Skin of body (tissue), 3 donors: ENCODE measurements at places on chromosomes 11 and 22. TPM values are rescaled to one million over a fixed set of nuclear protein-coding genes. Genes with fewer than 3 reads are reported as not detected.

NLRP10 gene
- 5.0 TPM for total RNA-seq

APLNR gene
- total RNA-seq: 31.2 TPM

HEPHL1 gene
- 4.9 TPM for total RNA-seq

DNA sequence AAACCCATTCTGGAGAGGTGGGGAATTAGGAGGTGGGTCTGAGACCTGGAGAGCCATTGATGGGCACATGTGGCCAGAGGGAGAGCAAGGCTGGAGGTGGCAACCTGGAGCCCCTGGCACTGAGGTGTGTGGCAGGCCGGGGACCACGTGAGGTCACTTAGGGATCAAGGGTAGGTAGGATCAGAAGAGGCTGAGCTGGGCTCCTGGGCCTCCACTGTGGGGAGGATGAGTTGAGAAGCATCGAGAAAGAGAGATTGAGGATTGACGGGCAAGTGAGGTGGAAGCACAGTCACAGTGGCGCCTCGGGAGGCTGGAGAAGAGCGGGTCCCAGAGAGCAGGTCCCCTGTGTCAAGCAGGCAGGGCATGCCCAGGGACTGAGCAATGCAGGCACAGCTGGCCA lies 4.1 kb downstream of the GNAZ start:
- DNase-seq: no peak

DNA sequence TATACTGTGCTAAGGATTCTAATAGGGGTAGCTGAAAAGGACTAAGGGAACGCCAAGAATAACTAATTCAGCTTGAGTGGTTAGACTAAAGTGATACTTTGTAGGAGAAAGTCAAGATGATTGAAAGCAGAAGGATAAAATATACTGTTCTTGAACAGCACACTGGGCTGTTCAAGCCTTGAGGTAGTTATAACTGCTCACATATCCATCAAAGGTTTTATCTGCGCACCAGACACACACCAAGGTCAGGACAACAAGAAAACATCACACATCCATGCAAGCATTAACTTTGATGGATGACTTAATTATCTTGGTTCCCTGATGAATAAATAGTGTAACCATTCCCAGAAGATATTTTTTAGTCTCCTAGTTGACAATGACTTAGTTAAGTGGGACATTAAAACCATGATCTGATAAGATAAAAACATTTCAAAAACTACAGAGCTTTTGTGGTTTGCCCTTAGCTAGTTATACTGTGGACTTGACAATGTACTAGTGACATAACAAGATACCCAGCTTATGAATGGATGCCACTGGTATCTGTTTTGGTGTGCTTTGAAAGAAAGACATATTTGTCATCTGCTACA lies 728.9 kb downstream of the JRKL start:
- no peak for DNase-seq

DNA sequence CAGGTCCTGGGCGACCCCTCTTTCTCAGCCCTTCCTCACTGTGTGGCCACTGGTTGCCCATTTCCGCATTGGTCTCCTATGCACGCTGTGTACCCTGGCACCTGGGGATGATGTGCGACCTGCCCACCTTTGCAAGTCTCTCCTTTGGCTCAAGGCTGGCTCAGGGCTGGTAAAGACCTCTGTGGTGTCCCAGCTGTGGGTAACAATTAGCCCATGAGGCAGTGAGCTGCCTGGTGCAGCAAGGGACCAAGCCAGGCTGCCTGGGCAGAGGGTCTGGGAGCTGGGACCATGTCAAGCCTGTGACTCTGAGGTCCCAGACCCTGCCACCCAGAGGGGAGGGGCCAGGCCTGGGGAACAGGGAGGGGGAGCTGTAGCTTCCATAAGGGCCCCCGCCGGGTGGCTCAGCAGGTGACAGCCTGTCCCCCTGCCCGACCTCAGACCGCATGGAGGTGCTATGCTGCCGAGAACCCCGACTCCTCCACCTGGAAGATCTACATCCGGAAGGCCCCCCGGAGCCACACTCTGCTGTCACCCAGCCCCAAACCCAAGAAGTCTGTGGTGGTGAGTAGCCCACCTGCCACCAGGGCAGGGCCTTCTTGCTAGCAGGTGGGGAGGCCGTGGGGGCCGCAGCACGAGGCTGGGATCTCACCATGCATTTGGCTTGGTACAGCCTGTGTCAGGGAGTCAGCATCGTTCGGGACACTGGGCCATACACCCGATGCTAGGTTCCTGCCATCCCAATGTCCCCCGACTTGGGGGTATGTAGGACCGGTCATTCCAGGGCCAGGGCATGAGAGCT lies 112.5 kb downstream of the KCNQ1OT1 start:
- no peak for DNase-seq

- DNase-seq: no peak
Measured at GRCh38 chr11:117931331-117931950, 2.2 kb upstream of the TMPRSS13 start.

- no peak for DNase-seq
Measured at GRCh38 chr11:57343825-57344224, 5.7 kb downstream of the P2RX3 start.

- no peak for DNase-seq
Measured at GRCh38 chr11:104165014-104165413, 1.1 kb upstream of the PDGFD start.

DNA sequence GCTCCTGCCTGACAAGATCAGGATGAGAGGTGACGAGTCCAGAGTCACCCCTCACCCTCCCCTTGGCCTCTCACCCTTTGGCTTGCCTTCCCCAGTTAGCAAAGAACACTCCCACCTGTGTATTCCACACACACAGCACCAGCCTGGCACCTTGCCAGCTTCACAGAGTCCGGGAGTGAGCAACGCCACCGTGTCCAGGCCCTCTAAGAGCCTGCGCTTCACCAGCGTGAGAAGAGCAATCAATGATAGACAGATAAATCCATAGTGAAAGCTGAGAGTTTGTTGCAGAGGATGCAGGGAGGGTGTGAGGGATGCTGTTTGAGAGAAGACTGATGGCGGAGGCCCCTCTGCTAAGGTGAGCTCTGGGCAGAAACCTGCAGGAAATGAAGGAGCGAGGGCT lies 404.5 kb downstream of the LARGE1 start:
- no peak for DNase-seq

- no peak for DNase-seq
Measured at GRCh38 chr11:102302241-102302640, 15.0 kb upstream of the BIRC3 start.

GRCh38 chr22:47474464-47474863 lies 712.0 kb downstream of the TBC1D22A start:
- no peak for DNase-seq

DNA sequence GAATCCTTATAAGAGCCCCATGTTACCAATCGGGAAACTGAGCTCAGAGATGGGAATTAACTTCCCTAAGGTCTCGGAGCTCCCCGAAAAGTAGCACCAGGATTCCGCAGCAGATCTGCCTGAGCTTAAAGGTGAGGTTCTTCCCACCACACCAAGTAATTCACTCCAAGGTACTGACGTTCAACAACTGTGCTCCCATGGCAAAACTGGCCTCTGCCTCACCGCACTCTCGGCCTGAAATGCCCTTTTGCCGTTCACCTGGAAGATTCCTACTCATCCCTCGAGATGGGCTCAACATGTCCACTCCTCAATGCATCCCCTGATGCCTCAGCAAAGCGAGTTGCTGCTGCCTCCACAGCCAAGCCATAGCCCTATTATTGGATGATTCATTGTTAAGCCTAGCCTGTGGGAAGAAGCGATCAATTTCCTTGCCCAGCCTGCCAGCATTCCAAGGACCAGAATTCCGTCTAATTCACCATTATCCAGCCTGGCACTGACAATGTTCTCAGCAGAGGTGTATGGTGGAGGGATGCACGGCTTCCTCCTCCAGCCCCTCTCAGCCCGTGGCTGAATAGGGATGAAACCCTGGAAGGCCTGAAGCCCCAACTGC lies 4.2 kb downstream of the PLAAT3 start:
- no peak for DNase-seq

DNA sequence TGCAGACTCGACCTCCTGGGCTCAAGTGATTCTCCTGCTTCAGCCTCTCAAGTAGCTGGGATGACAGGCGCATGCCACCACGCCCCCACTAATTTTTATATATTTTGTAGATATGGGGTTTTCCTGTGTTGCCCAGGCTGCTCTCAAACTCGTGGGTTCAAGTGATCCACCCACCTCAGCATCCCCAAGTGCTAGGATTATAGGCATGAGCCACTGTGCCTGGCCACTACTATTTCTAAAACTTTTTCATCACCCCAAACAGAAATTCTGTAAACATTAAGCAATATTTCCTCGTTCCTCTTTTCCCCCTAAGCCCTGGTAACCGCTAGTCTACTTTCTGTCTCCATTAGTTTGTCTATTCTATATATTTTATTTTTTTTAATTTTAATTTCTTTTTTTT lies 9.0 kb upstream of the ATG16L2 start:
- no peak for DNase-seq
